ENCODE measurements at places on chromosomes 6 and 20.
A peak's percentile ranks its signal among the peaks of the same experiment; 100 is the strongest.

GRCh38 chr20:13008761-13009681 lies at the start of gene SPTLC3:
SPTLC3 (plus strand) TSS chr20:13008972; CDS start chr20:13009268, 296 bp downstream.
- no peak for DNase-seq

DNA sequence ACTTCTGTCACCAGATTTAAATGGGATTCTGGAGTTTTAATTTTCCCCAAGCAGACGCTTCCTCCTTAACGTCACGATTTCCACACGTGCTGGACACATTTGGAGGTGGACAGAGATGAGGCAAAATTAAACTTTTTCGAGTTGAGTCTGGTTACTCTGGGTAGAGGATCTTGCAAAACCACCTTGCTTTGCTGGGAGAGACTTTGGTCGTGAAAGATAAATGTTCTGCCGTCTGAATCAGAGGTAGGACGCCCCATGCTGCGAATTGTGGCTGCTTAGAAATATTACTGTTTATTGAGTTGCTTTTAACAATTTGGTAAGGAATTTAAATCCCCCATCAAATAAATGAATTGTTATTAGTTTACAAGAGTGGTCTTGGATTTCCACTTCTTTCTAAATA lies 46.8 kb downstream of the CTCFL start:
- no peak for DNase-seq

GRCh38 chr6:43971776-43972126 lies 155.5 kb downstream of the MRPL14 start:
- DNase-seq: no peak

- DNase-seq: no peak
Observed at GRCh38 chr6:56435326-56435725, 187.9 kb upstream of the COL21A1 start.

- no peak for DNase-seq
Observed at GRCh38 chr6:110741517-110741916, 73.8 kb downstream of the CDK19 start.

DNA sequence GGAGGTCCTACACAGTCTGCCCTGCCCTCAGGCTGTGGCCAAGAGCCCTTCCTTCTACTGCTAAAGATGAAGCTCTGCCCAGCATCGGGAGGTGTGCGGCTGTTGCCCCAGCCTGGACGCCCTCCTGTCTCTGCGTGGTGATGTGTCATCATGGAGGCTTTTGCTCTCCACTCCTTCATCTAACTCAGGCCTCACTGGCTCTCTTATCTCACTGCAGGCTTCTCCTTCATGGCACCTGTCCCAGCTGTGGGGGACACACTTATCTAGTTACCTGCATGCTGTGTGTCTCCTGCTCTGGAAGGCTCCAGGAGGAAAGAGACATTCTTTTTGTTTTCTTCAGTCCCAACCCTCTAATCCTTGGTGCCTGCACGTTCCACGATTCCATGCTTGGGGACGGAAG lies 89.1 kb downstream of the PSMG4 start:
- no peak for DNase-seq

DNA sequence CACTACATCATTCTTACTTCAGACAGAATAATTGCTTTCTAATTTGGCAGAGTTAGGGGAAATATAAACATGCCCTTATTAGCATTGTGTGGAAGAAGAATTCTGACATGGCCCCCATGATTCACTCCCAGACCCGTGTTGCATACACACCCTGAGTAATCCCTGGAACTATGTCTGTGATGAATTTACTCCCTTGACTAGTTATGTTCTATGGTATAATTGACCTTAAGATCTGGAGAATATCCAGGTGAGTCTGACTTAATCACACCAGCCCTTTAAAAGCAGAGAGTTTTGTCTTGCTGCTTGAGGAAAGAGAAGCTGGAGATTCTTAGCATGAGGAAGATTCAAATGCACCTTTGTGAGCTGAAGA lies 262.9 kb downstream of the SOX4 start:
- DNase-seq: no peak

DNA sequence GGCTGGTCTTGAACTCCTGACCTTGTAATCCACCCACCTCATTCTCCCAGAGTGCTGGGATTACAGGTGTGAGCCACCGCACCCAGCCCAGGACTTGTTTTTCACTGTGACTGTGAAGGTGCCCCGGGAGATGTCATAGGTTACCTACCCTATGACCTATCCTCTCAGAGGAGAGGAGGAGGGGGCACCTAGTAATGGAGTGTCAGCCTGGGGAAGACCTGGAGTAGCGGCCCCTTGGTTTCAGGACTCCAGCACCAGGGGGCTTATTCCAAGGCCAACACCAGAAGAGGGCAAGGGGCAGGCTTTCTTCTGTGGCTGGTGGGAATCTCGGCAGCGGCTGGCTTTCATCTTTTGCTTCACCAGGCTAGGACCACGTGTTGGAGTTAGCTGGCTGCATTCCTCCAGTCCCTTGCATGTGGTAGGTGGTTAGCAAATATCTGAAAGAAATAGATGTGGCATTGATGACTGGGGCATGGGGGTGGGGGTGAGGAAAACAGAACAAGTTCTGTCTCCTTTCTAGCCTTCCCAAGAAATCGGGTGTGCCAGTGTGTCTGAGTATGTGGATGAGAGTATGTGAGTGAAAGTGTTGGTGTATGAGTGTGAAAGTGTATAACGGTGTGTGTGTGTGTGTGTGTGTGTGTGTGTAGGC lies 7.9 kb upstream of the ITPR3 start:
- DNase-seq: no peak

DNA sequence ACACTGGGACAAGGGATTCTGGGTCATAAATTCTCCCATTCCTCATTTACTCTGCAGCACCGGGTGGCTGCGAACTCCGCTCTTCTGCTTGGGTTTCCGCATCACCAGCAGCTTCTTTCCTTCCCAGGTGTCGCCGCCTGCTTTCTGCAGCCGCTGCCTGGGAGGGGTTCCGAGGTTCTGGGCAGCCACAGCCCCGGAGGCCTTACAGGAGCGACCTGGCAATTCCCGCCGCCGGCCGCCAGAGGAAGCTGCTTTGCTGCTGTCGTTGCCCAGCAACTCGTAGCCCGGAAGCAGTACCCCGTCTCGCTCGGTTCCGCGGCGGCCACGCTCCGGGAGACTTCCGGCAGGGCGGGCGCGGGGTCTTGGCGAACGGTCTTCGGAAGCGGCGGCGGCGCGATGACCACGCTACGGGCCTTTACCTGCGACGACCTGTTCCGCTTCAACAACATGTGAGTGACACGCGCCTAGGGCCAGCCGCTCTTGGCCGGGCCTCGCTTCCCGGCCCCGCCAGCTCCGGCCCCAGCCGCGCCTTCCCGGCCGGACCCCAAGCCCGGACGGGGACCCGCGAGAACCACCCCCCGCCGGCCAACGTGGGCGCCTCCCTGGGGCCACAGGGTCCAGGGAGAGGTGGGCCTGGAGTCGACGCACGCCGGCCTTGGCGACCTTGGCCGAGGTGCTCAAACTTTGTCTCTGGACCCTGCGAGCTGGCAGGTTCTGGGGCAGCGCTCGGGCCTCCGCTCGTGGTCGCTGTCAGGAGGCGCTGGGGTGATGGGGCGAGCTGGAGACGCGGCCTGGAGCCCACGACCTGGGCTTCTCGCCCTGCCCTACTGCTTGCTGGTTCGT lies at the start of gene NAA20:
NAA20 (plus strand) TSS at position 362 of the 843 bp plus-strand sequence; CDS start at position 397, 35 bp downstream.
- DNase-seq: peak; percentile 90

GRCh38 chr6:154473324-154473723 lies 37.2 kb downstream of the CNKSR3 start:
- no peak for DNase-seq

DNA sequence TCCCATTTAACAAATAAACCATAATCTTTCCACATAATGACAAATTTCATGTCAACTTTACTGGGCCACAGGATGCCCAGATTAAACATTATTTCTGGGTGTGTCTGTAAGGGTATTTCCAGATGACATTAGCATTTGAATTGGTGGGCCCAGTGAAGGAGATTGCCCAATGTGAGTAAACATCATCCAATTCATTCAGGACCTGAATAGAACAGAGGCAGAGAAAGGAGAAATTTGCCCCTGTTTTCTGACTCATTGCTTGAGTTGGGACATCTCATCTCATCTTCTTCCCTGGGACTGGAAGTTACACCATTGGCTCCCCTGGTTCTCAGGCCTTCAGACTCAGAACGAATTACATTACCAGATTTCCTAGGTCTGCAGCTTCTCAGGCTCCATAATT lies 142.9 kb downstream of the TPBG start:
- DNase-seq: no peak

- DNase-seq: no peak
Observed at GRCh38 chr20:32829311-32830005, 9.7 kb downstream of the MAPRE1 start.

- peak; percentile 77 for DNase-seq
Observed at GRCh38 chr6:29965873-29966601, 23.7 kb downstream of the HLA-A start.

GRCh38 chr6:3489027-3489757 lies 32.3 kb upstream of the SLC22A23 start:
- DNase-seq: no peak

DNA sequence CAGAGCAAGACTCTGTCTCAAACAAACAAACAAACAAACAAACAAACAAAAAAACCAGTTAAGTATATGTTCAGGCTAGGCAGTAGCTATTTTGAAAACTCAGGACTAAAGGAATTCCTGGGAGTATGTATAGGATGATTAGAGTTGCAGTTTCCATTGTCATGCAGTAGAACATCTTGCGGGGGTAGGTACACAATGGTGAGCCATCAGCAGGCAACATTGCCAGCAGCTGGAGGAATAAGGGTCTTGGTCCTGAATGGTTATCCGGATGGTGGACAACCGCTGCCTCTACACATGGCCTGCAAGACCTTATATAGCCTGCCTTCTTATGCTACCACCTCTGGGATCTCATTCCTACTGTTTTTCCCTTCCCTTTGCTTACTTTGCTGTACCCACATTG lies 297.5 kb downstream of the SOX4 start:
- no peak for DNase-seq

DNA sequence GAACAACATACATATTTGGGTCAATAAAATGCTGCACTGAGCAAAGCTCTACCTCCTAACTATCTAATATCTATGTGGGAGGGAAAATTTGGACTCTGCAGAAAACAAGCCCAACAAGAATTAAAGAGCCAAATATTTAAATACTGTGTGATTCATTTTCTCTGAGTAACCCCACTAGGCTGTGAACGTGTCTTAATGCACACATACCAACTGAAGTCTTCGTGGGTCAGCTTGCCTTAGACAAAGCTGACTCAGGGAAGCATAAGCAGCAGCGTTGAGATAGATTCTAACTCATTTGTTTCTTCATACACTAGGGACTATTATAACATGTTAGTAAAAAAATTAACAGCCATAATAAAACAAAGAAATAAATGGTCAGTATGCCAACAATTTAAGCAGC lies 114.3 kb downstream of the GJA1 start:
- no peak for DNase-seq

DNA sequence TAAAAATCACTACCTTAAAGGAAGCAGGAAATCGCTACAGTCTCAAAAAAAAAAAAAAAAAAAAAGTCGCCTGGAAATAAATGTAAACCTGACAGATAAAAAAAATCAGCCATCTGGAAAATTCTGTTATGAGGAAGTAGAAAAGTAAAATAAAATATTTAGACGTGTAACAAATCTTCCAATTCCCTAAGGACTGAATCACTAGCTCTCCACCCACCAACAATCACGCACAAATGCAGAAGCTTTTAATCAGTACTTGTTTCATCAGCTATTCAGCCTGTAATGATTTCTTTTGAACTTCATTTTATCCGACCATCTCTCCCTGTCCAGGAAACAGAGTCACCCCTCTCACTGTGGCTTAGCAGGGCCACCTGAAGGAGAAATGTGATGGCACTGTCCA lies 59.0 kb downstream of the SLC23A2 start:
- no peak for DNase-seq

- DNase-seq: no peak
Observed at GRCh38 chr20:63258781-63259180, 4.5 kb upstream of the NKAIN4 start.

- peak; percentile 45 for DNase-seq
Observed at GRCh38 chr20:48823960-48824498, 3.8 kb downstream of the PREX1 start.

- no peak for DNase-seq
Observed at GRCh38 chr6:139881236-139881635, 506.8 kb upstream of the CITED2 start.

GRCh38 chr6:144113366-144113765 lies 18.0 kb upstream of the SF3B5 start:
- DNase-seq: no peak

DNA sequence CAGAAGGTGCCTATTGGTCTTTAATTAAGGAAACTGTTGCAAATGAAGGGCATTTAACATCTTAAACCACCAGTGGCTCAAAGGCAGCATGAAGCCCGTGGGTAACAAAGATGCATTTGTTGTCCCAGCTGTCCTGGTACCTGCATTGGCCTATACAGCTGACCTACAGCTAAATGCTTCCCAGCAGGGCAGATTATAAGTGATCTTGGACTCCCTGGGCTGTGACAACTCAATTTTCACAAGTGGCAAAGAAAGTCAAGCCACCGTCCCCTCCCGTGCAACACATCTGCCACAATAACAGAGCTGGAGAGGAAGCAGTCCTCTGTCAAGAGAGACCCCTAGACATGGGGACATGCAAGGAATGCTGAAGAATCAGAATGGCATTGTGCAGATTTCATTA lies 31.5 kb upstream of the EDN3 start:
- DNase-seq: no peak

GRCh38 chr20:35000311-35000921 lies 44.7 kb downstream of the MYH7B start:
- DNase-seq: no peak

GRCh38 chr6:18763086-18763485 lies 375.9 kb downstream of the RNF144B start:
- DNase-seq: no peak

GRCh38 chr20:3678856-3679720 lies 2.7 kb downstream of the ADAM33 start:
- no peak for DNase-seq

GRCh38 chr6:53020005-53020744 lies 25.1 kb upstream of the GSTA4 start:
- DNase-seq: no peak

DNA sequence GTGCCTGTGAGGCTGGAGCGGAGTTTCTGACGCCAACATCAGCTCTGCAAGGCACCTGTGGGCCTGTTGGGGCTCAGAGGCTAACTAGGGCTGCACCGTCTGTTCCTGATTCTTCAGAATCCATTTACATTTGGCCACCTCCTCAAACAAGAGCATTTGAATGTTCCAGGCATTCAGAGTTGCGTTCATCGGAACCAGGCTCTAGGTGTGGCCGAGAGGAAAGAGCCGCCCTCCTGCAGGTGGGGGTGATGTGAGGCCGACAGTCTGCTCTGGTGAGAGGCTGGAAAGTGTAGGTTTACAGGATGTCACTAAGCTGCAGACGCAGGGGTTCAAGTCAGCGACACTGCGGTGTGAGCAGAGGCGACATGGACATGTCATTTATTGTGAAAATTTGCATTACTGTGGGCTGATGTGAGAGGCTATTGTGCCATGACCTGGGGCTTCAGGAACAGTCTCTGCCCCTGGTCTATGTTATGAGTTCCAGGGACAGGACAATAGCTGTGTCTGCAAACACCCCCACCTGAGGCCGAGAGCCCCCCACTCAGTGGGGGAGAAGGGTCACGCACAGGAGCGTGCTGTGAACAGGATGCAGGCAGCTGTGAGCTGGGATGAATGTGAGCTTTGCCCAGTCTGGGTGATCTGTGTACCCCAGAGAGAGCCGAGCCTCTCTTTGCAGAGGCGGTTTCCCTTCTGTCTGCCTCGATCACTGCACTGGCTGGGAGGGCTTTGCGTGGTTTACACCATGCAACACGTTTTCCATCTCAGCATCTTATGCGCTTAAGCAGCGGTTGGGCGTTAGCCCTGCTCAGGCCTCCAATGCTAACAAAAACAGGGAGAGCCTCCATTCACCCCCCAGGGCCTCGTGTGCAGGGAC lies 21.1 kb downstream of the SLCO4A1 start:
- no peak for DNase-seq

Measured in CD4-positive, alpha-beta T cell treated with Interferon alpha-2 for 1 hour (primary cell).